ENCODE measurements at places on chromosomes 12 and 14.

GRCh38 chr12:104469523-104469922 lies 12.8 kb downstream of the CHST11 start:
- no peak for DNase-seq

DNA sequence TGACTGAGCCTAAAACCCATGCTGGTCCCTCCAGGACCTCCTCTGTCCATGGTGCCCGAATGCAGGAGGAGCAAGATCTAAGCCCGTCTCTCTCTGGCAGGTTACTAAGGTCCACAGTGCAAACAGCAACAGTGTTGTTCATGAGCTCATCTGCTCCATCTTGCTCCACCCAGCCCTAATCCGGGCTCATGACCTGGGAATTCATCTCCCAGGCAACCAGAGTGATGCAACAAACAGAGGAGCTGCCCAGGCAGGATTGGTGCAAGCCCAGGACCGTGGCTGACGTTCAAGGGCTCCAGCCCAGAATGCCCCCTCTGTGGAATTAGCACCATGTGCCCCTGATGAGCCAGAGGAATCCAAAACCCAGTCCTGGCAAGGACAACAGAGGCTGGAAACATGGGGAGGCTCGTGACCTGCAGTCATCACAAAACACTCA lies 29.9 kb downstream of the HSPB8 start:
- no peak for DNase-seq

DNA sequence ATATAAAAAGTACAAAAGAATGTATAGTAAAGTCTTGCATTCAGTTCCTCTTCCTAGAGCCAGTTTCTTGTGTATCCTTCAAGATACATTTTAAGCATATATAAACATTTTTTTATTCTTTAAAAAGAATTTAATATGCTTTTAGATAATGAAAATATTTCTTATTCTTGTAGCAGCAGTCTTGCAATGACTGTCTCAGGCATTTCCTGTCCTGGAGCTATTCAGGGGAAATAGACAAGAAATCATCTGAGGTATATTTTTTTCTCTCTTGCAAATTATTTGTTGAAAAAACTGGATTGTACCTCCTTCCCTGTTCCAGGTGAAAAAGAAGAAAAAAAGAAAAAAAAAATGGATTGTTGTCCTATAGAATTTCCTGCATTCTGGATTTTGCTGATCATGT lies 17.0 kb upstream of the ERBB3 start:
- no peak for DNase-seq

DNA sequence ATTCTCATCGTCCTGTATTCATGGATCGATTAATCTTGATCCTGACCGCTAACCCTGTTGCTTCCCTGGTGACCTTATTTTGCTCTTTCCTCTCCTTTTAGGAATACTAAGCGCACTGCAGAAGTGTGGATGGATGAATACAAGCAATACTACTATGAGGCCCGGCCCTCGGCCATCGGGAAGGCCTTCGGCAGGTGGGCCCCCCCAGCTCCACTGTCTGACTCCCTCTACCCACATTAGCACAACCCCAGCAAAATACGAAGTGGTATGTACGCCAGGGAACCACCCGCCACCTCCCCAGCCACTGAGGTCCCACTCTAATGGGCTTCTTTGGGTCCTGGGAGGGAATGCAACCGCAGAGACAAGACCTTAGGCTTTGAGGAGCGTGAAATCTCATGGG lies 58.7 kb downstream of the ERH start:
- no peak for DNase-seq

DNA sequence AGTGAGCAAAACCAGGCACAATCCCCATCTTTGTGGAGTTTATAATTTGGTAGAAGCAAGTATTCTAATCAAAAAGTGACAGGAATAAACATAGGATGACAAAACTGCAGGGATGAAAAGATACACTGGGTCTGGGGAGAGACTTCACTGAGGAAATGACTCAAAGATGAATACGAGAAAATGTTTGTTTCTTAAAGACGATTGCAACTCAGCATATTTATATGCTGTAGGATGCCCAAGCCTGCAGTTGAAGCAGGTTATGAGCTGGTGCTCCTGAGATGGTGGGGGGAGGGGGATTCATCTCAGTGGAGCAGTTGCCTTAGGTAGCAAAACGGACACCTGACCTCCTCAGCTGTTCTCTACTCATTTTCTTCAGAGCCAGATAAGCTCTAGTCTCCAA lies 13.4 kb upstream of the SLC38A4 start:
- no peak for DNase-seq

DNA sequence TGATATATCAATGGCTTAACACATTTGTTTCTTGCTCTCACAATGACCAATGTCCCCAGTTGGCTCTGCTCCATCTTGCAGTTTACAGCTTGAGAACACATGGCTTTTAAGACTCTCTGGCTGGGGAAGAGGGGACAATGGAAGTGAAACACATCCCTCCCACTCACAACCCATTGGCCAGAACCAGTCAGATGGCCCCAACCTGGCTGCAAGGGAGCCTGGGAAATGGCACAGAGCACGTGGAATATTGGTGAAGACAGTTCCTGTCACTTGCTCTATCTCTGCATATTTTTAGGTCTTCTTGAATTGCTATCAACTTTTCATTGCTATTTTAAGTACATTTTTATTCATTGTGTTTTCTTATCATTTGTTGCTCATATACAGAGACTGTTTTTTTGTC lies 345.4 kb downstream of the MED13L start:
- DNase-seq, result no peak

DNA sequence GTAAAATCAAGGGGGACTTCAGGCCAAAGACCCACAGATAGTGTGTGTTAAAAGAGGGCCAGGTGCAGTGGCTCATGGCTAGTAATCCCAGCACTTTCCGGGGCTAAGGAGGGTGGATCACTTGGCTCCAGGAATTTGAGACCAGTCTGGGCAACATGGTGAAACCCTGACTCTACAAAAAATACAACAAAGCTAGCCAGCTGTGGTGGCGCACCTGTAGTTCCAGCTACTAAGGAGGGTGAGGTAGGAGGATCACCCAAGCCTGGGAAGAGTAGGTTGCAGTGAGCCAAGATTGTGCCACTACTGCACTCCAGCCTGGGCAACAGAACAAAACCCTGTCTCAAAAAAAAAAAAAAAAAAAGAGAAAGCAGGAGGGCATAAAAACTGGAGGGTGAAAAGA lies 8.5 kb downstream of the VCPKMT start:
- DNase-seq, result no peak

- DNase-seq, result no peak
Measured at GRCh38 chr12:60194678-60195077, 598.8 kb downstream of the SLC16A7 start.

DNA sequence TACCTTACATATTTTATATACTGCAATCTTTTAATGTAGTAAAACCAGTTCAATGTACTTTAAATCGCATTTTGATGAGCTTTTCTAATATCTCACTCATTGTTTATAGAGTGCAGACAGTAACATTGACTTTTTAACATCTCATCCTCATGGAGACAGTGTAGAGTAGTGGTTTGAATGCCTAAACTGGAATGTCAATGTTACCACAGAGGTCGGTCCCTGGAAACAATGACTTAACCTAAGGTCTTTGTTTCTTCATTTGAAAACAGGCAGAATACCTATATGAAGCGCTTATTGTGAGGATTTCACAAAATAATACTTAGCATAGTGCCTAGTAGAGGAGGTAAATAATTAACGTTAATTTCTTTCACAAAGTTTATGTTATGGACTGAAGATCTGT lies 5.0 kb downstream of the CDK17 start:
- no peak for DNase-seq

DNA sequence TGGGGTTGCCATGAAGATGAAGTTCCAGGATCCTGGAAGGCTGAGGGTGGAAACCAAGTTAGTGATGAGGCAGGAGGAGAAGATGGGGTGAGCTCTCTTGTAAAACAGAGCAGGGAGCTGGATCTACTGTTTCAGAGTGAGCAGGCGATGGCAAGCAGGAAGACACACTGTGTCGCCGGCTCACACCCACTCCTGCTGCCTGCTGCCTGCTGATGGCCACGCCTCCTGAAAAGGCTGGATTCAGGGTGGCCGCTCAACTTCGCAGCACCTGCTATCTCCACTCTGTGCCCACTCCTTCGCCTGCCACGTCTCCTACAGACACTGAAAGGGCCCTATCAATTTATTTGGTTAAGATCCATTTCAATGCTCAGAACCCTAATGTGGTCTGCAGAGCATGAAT lies 96.1 kb downstream of the RBM19 start:
- no peak for DNase-seq

GRCh38 chr12:2387103-2387834 lies 334.5 kb downstream of the CACNA1C start:
- no peak for DNase-seq

DNA sequence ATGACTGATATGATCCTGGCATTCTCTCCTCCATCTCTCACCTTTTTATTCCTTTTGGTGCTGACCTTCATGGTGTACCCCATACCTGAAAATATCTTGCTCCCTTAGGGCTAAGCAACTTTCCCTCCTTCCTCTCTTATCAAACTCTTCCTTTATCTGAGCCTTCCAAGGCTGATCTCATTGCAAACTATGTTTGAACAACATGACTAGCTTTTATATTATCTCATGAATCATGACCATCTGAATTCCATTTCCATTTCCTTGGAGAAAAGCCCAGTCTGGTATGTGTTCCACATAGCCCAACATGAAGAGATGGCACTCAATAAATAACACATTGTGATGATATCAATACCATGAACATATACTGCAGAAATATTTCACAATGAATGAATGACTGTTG lies 111.6 kb downstream of the TSPAN8 start:
- no peak for DNase-seq

- no peak for DNase-seq
Measured at GRCh38 chr14:105267820-105268548, 19.7 kb downstream of the BTBD6 start.

GRCh38 chr12:115380546-115381120 lies 696.7 kb upstream of the TBX3 start:
- DNase-seq, result no peak

DNA sequence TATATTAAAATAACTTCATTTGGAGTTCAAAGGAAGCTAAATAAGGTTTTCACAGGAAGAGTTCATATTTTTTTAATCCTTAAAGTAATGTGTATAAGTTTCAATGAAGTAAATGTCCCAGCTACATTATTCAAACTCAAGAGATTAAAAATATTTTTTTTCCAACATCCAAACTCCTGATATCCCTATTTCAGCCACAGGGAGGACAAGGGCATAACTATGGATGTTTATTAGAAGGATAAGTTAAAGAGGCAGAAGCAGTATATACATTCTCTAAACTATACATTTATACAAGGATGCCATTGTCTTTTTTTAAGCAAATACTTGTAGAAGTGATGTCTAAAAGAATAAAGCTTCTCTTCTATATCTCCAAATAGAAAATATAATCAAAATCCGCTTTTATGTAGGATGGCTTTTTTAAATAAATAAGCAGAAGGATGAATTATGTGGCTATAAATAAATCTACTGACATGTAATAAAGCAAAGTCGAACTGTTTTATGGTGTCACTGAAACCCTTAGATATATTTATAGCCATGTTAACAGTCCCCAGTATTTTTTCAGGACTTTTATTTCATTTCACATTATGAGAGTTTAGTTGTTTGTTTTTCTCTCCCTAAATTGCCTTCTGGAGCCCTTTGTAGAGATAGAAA lies 936.5 kb downstream of the DIO2 start:
- DNase-seq, result no peak

- no peak for DNase-seq
Measured at GRCh38 chr12:42162193-42162592, 17.5 kb upstream of the GXYLT1 start.

GRCh38 chr14:64801800-64802199 lies 77.9 kb downstream of the SPTB start:
- no peak for DNase-seq

DNA sequence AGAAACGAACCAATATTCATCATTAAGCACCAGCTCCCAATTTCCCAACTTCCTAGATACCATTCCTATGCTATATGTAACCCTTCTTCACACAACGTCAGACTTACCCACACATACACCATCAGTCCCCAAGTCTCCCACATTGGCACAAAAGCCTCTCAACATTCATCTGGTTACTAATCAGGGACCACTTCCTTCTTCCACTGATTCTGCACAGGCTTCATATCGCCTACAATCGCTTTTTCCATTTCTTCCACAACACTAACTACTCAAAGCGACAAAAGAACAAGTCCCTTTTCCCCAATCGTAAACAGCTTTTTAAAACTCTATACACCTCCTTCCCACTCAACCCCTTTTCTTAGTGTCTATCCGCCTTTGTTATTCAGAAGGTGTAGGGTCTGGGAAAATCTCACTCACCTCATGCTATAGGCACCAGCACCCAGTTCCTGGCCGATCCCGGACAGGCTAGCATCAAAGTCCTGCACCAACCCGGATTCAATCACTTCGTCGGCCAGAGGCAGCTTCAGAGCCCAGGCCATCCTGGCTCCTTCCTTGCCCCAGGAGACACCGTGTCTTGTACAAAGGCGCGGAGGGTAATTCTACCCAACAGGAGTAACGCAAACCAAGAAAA lies 936 bp downstream of the TFCP2 start:
- DNase-seq, result no peak

DNA sequence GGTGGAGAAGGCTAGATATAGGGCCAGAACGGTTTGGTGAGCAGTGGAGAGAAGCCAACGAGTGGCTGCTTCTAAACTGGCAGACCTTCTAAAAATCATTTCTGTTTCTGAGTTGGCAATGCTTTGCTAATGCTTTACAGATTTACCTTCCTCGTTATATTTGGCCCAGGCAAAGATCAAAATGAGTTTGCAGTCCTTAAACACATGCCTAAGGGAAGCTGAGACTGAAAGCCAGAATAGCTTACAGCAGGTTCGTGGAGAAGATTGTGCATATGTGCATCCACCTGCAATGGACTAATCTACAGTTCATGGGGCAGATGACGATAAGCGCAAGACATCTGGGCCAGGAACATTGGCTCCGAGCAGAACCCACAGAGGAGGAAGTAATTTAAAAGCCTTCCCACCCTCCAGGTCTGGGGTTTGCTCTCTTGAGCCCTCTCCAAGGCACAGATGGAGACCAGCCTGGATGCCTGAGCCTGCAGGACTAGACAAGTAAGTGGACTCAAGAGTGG lies 99.4 kb downstream of the NINJ2 start:
- no peak for DNase-seq

GRCh38 chr14:77260631-77261030 lies 10.4 kb downstream of the NGB start:
- no peak for DNase-seq

- DNase-seq, result no peak
Measured at GRCh38 chr14:66539034-66539433, 31.1 kb downstream of the GPHN start.

GRCh38 chr12:2082321-2082720 lies 29.5 kb downstream of the CACNA1C start:
- no peak for DNase-seq

- no peak for DNase-seq
Measured at GRCh38 chr12:116200812-116201211, 76.7 kb downstream of the MED13L start.

DNA sequence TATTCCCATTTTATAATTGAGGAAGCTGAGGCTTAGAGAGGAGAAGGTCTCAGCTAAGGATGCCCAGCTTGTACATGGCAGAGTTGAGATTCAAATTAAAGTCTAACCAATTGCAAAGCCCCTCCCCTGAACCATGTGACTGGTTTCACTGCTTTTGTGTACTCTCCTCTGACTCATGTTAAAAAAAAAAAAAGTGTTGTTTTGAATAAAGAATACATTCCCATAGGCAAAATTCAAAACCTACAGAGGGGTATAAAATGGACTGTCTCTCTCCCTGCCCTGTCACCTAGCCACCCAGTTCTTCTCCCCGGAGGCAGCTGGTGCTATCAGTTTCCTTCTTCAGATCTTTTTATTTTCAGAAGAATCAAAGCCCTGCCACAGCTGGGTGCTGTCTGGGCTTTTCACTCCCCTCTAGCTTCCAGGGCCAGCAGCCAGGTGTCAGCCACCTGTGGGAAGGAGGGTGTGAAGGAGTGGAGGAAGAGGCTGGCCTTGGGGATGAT lies 5.4 kb downstream of the PSMD9 start:
- no peak for DNase-seq

Measured in stimulated activated CD8-positive, alpha-beta memory T cell treated with anti-CD3 and anti-CD28 coated beads, Interleukin-7, amount 100 ng/mL, for 1 hour (primary cell).